ENCODE measurements at places on chromosomes 4 and X.

GRCh38 chr4:185112104-185112503 lies 31.0 kb upstream of the SLC25A4 start:
- no peak for DNase-seq

DNA sequence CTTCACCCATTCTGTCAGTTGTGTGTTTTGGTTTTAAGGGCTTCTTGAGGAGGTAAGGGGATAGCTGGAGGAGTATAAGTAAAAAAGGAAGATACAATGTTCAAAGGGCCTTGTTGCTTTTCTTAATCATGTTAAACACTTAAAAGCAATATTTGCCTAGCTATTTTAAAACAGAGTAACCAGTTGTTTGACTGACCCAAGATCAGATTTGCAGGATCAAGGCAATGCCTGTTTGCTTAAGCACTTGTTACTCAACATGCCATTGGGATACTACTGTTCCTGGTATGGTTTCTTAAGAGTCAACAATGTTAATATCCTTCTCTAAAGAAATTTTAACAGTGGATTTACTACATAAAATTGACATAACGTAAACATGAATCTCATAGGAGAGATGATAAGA lies 2.6 kb downstream of the DCLK2 start:
- no peak for DNase-seq

GRCh38 chr4:19381068-19381467 lies 870.6 kb upstream of the SLIT2 start:
- no peak for DNase-seq

GRCh38 chr4:57131849-57132742 lies 21.9 kb upstream of the IGFBP7 start:
- no peak for DNase-seq

DNA sequence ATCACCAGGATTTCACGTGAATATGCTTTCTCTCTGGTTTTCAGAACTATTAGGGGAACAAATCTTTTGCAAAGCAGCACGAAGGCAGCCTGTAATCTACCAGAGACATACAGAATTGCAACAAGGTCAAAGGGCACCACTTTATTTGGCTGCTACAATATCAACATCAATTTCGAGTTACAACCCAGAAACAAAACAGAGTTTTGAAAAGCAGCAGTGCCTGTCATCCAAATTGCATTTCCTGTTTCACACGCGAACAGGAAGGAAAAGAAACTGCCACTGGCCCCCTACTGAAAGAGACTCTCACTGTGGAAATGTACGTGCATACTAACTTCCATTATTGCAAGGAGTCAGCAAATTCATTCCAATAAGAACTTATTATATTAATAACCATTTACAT lies 17.1 kb upstream of the C1QTNF7 start:
- DNase-seq = no peak

GRCh38 chr4:122705547-122706117 lies 26.9 kb upstream of the BBS12 start:
- DNase-seq = no peak

DNA sequence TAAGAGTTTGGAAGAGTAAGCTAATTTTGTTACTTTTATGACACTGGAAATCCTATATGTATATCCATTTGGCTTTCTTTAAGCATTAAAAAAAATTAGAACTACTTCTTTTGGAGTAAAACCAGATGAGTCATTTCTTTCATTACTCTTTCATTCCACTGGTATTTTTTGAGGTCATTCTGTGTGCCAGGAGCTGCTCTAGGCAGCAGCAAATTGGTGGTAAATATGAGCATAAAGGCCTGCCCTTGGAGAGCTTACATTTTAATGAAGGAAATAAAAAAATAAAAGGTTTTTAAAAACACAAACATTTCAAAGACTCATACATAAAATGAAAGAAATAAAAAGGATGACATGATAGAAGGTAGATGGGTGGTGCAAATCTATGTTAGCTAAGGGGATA lies 37.4 kb downstream of the MID1 start:
- DNase-seq = no peak

DNA sequence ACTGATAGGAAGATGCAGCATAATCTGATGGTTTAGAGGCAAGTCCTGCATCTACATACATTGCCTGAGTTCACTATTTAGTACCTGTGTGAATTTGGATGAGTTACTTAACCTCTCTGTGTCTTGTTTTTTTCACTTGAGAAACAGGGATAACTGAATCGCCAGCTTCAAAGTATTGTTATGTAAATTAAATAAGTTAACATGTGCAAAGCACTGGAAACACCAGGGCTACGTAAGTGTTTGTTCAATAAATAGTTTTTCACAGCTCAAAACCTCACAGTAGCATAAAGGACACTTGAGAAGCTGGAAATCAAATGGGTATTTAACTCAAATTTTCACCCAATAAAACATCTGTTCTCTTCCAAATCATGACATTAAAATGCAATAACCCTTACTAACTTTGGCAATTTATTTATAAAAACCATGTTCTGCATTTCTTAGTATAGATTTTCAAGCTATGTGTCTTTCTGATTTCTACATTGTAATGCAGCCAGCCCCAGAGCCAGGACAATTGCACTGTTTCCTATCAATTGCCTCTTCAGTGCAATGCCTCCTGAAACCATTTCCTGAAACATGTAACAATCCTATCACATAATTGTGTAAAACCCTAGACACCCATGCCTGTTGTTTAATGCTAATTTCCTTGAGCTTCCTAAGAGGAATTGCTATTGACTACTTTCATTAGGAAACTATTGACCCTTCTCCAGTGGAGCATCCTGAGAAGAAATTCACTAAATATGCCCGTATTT lies 177.1 kb downstream of the UNC5C start:
- DNase-seq = no peak

DNA sequence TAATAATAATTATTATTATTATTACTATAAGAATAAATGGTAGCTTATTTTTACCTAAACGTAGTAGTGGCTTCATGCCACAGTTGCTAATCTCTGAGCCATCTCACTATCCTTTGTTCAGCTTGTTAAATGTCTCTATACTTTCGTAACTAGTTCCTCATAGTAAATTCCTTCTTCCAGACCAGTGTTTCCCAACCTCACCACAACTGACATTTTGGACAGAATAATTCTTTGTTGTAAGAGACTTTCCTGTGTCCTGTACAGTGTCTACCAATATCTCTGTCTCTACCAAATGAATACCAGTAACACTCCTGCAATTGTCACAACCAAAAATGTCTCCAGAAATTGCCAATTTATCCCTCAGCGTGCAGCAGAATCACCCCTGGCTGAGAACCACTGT lies 1040.9 kb downstream of the DMD start:
- no peak for DNase-seq

DNA sequence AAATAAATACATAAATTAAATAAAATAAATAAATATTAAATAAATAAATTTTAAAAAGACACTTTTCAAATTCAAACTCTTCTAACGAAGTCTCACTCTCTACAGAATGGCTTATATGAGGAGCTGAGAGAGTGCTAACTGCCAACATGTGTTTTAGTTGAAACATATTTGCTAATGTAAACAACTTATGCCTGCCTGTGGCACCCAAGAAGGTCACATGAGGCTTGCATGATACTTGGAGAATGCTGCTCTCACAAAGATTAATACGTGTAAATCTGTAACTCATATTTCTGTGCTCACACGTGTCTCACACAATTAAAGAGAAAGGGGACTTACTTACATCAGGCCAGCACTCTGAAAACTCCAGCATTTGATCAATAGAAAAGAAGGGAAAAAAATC lies 43.2 kb upstream of the PITX2 start:
- no peak for DNase-seq

- no peak for DNase-seq
Observed at GRCh38 chrX:97787849-97788248, 904.1 kb downstream of the RPA4 start.

- no peak for DNase-seq
Observed at GRCh38 chr4:81494031-81494431, 22.3 kb upstream of the RASGEF1B start.

- DNase-seq = peak; percentile 79
Observed at GRCh38 chr4:165355900-165356300, 22.9 kb upstream of the CPE start.

GRCh38 chr4:123706973-123707372 lies 310.4 kb downstream of the SPRY1 start:
- DNase-seq = no peak

DNA sequence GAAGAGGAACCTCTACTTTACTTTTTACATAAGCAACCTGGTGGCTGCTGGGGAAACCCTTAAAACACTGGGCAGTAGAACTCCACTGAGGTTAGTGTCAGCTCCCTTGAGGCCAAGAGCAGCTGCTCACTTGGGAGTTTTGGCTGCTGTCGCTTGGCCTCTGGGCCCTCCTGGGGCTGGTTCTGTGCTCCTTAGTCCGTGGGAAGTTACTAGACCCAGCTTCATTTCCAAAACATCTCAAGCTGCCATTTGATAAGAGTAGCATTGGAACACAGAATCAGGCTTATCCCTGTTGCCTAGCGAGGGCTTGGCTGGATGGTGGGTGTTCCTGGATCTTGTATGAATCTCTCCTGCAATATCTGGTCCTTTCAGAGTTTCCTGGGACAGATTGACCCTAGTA lies 26.1 kb downstream of the RNF4 start:
- no peak for DNase-seq

- DNase-seq = no peak
Observed at GRCh38 chr4:143234153-143234552, 49.4 kb downstream of the USP38 start.

All from eye (tissue), 1 donor.